Mesenchymal stem cell (in vitro differentiated cells and primary cell): ENCODE measurements at places on chromosomes 2 and 18.
A peak's percentile ranks its signal among the peaks of the same experiment; 100 is the strongest.

GRCh38 chr18:12589448-12589847, 68.5 kb downstream of the SPIRE1 start:
- no peak for DNase-seq

DNA sequence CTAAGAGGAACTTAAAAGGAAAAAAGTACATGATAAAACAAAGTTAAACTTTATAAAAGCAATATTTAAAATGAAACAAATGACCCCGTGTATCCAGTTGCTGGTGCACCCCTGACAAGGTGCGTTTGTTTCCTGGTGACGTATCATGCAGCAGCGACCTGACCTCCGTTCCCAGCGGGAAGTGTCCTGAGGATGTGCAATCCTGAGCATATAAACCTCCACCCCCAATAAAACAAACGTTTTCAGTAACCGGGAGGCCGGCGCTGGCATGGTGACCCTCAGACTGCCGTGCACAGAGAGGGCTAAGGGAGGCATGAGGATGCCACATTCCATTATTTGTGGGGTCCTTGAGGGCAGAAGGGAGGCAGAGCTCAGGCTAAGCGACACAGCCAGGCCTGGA, 14.8 kb downstream of the SLC66A2 start:
- no peak for DNase-seq

DNA sequence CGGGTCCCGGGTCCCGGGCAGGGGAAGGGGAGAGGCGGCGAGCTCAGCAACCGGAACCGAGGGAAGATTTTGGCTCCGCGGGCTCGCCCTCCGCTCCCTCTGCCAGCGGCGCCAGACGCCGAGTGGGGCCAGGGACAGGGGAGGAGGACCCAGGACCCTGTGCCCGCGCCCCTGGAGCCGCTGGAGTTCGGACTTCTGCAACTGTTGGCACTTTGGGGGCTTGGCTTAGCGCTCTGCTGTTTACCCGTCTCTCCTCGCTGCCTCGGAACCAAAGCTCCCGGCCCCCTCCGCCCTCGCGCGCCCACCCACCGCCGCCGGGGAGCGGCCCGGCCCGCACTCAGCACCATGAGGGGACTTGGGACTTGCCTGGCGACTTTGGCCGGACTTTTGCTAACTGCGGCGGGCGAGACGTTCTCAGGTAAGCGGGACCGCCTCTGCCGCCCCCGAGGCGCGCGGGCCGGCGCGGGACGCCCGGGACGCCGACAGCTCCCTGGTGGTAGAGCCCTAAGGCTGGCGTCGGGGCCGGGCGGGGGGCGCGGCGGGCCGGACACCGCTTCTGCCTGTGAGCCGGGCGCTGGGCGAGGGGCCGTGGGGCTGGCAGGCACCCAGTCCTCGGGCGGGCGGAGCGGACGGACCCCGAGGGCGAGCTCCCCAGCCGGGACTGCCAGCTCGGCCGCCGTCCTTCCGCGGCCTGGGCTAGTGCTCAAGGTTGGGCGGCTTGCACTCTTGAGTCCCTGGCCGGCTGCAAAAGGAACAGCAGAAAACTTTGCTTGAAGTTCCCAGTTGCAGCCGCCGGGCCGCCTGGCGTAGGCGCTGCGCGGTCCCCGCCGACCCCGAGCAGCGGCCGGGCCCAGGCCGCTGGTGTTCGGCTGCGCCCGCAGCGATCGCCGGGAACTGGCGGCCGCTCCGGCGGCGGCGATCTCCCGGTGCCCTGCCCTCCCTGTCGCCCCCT, 634 bp downstream of the PTPRM start:
- DNase-seq, result peak; percentile 78

DNA sequence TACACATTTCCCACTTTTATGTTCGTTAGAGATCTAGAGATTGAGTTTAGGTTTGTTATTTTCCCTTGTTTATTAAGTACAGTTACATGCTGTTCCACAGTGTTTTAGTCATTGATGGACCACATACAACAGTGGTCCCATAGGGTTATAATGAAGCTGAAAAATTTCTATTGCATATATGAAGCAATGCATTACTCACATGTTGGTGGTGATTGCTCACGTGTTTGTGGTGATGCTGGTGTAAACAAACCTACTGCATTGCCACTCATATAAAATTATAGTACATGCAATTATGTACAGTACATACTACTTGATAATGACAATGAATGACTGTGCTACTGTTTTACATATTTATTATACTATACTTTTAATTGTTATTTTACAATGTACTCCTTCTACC, 51.0 kb upstream of the NXPH2 start:
- peak; percentile 15 for DNase-seq

- no peak for DNase-seq
Observed at GRCh38 chr2:17375262-17375661, 143.0 kb downstream of the RAD51AP2 start.

- no peak for DNase-seq
Observed at GRCh38 chr2:15728245-15728938, 136.7 kb downstream of the DDX1 start.

DNA sequence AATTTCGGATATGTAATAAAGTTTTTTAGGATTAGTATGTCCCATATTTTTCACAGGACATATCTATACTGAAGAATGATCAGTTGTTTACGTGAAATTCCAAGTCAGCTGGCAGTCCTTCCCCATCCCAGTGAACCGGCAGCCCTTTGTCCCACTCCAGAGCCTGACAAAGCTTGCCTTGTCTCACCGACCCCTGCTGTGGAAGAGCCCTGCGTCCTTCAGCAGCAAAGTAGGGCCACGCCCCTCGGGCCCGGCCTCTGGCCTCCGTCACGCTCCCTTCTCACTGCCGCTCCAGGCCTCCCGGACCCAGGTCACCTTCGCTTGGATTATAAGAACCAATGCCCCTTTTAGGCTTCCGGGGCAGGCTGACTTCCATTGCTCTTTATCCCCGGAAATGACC, 89.8 kb upstream of the TGIF1 start:
- DNase-seq, result no peak

DNA sequence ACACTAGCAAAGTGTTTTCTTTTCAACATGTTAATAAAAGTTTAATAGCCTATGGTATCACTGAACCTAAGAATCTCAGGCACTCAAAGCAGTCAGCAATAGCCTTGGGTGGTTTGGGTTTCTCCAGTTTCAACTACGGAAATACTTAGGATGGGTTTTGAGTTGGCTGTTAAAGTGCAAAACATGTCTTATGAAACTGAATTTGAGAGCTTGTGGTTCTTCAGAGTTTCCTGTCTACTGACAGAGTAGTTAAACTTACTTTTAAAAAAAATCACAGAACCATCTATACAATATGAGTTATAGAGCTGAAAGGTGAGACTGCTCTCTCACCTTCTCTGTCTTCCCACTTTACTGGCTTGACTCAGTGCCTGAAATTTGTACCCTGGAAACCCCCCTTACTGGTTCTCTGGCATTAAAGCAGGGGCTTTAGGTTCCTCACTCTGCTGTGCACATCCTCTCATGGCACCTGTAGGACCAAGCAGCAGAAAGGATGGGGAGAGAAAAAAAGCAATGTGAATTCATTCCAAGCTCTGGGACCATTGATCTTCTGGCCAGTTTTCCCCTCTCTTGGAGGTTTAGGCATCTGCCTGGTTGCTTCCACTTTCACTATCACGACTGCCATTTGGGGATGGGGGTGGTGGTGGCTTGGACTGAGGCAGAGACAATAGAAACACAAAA, 18.1 kb downstream of the CCDC141 start:
- no peak for DNase-seq

DNA sequence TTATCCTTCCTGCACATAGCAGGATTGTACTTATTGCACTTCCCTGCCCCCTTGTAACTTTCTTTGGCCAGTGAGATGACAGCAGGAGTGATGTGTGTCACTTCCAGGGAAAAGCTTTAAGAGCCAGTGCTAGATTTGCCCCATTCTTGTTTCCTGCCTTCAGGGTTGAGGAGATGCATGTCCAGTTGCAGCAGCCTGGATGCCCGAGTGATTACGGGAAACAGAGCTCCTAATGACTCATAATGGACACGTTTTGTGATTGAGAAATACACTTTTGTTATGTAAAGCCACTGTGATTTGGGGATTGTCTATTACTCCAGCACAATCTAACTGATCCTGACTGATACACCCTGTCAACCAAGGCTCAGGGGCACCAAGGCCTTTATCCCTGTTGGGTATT, 5.0 kb upstream of the TET3 start:
- peak; percentile 91 for DNase-seq

- DNase-seq, result no peak
Observed at GRCh38 chr2:228541789-228542188, 360.3 kb upstream of the SPHKAP start.

DNA sequence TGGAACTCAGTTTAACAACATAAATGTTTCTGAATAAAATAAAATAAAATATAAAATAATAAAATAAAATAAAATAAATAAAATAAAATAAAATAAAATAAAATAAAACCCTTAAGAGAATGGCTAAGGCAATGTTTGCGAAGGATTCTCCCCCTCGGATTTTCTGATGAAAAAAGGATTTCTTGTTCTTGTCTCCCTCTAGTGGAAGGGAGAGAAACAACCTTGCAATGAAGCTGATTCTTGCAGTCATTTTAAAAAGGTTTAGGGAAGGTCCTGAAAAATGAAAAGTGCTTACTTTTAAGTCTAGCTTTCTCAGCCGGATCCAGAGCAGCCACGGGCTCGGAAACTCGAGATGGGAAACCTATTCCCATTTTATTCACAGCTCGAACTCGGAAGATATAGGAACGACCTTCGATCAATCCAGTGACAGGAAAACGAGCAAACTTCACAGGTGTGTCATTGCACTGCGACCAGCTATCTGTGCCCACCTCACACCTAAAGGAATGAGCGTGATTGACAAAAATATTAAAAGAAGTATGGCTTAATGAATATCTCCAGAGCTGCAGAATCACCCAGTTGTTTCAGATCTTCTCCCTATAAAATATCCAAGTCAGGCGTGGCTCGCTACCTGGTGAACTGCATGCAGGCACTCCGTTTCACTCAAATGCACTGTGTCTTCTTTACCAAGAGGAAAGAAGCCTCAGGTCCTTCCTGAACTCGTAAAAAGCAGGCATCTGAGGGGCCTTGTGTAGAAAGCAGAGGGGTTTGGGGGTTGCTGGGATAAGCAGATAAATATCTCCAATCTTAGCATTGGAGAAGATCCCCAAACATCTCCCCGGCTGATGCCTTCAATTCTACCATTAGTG, 68.1 kb downstream of the MYOM1 start:
- DNase-seq, result peak; percentile 48

DNA sequence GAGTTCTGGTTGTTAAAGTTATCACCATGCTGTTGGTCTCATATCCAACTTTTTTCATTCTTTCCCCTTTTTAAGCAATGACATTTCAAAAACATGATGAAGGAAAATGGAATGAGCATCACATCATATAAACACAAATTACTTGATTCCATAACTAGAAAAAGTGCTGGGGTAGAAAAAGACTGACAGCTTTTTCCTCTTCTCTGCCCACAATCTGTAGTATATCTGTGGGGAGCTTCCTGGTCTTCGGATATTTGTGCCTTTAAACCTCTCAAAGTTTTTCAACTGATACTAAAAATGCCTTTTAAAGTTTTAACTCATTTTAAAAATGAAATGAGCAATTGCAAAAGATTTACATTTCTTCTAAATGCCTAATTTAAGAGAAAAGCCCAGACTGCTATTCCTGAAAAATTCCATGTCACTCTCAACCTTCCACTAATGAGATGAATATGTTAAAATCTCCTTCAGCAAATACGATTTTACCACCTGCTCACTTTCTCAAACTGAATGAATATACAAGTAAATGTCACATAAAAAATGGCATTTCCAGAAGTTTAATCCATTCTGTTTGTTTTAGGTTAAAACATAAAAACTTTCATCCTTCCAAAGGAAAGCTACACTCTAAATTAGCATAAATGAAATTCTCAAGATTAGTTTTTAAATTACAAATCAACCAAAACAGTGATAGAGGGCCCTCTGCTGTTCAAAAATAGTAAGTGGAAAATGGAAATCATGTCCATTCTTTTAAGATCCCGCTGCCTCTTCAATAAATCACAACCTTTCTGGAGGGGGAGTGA, 2.1 kb downstream of the DNAH7 start:
- peak; percentile 57 for DNase-seq

DNA sequence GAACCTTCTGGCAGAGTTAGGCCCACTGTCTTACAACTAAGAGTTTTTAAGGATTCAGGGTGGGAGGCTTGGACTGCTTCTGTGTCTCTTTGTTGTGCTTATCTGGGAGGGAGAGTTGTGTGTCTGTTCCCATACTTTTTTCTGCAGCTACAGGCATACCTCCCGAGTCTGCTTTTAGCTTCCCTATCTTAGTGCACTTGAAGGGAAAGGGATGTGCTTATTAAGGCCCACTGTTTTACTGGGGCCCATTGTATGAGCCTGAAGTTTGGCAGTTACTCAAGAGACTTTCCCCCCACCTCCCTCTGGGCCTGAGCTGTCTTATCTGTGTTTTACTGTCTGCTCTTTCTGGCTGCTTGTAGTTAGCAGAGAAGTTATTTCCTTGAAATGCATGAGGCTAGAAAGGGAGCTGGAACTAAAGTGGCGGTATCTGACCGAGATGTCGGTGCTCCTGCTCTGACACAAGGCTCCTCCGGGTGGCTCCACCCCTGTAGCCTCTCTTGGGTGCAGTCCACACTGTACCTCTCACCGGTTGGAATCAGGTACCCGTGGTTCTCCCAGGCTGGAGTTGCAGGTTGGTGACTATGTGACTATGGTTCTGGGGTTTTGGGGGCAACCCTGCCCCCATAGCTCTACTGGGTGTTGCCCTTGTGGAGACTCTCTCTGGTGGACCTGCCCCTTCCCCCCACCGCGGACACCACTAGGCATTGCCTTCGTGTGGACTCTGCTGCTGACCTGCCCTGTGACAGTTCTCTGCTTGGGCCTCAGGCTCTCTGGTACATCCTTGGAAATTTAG, 12.9 kb downstream of the UBR3 start:
- DNase-seq, result peak; percentile 30

GRCh38 chr2:41741951-41742595, 305.7 kb upstream of the PKDCC start:
- no peak for DNase-seq

DNA sequence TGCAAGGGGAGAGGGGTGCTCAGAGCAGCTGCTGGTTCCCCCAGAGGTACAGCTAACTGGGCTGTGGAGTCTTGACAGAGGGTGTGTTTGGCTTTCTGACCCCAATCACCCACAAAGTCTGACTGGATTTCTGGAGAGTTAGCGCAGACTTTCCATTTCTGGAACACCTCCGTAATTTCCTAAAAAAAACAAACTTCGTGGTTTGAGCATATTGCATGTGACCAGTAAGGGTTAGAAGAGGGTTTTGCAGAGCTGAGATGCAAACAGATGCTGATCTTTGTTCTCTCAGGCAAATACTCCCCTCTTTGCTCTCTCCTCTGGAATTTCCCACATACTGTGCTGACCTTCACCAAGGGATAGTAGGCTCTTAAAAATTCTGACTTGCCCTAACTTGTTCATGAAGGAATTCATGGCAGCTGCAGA, 44.5 kb upstream of the TMEM247 start:
- peak; percentile 68 for DNase-seq

- DNase-seq, result no peak
Observed at GRCh38 chr2:52264911-52265310, 1233.0 kb upstream of the NRXN1 start.
